Fibroblast of skin of right biceps (primary cell): ENCODE measurements at places on chromosomes 16 and 17.
A peak's percentile ranks its signal among the peaks of the same experiment; 100 is the strongest.

DNA sequence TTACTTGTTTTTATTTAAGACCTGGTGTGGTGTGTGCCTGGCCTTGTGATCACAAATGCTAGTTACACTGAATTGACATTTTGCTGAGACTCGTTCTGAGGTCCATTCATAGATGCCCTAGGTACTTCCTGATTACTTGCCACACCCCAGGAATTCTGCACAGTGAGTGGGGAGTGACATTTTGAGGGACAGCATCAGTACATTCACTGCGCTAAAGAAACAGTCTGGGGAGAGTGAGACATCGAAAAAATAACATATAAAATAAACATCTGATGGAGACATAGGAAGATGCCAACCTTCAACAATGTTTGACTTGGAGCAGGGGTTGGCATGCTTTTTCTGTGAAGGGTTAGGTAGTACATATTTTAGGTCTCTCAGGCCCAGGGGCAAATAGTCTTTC, 30.4 kb downstream of the ABCC1 start:
- DNase-seq: no peak

GRCh38 chr17:82056729-82057621, 5.3 kb downstream of the GPS1 start:
- no peak for DNase-seq

GRCh38 chr17:31472137-31472536, 80.7 kb downstream of the RAB11FIP4 start:
- DNase-seq: no peak

DNA sequence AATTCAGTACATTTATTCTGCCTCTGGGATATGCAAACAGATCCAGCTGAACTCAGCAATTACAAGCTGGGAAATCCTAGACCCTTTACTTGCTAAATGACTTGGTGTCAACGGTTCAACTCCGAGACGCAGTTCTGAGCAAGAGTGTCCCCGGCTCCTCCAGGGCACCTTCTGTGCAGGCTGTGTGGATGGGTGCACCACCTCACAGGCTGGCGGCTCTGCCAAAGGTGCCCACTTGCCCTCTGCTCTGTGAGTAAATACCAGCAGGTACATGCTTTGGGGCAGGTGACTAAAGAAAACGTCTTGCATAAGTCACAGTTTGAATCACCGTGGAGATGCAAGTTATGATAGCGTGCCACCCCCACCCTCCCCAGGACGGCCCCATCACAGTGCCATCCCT, 23.3 kb downstream of the MAP1LC3B start:
- no peak for DNase-seq

GRCh38 chr16:11136600-11136999, 119.4 kb downstream of the SOCS1 start:
- DNase-seq: peak; percentile 74

DNA sequence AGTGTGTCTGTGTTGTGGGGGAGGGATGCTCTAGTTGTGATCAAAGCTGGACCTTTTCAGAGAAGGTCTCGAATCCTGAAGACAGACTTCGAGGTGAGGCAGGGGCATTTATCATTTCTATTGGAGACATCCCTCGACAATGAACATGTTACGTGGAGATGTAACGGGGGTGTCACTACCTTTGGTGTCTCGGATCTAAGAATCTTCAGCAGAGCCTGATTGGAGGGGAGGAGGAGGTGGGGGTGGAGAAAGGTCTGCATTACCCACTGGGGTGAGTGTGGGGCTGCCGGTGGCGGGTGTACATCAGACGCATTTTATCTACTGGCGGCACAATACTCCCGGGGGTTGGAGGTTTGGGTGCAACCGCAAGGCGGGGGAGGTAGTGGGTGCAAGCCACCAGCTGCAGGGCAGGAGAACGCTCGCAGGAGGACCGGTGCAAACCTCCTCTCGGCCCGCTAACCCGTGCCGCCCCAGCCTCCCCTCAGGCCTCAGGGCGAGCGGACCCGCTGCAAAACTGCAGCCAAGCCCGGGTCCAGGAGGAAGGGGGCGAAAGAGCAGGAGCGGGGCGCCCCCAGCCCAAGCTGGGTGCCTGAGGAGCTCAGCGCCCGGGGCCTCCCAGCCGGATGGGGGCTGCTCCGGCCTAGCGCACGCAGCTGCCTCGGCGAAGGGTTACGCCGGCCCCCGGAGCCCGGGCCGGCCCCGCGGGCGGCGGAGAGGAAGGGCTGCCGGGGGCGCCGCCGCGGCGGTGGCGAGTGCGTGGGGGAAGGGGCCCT, 735 bp downstream of the ZNF652 start:
- peak; percentile 50 for DNase-seq

GRCh38 chr16:49828533-49829267, 27.2 kb downstream of the ZNF423 start:
- DNase-seq: no peak

DNA sequence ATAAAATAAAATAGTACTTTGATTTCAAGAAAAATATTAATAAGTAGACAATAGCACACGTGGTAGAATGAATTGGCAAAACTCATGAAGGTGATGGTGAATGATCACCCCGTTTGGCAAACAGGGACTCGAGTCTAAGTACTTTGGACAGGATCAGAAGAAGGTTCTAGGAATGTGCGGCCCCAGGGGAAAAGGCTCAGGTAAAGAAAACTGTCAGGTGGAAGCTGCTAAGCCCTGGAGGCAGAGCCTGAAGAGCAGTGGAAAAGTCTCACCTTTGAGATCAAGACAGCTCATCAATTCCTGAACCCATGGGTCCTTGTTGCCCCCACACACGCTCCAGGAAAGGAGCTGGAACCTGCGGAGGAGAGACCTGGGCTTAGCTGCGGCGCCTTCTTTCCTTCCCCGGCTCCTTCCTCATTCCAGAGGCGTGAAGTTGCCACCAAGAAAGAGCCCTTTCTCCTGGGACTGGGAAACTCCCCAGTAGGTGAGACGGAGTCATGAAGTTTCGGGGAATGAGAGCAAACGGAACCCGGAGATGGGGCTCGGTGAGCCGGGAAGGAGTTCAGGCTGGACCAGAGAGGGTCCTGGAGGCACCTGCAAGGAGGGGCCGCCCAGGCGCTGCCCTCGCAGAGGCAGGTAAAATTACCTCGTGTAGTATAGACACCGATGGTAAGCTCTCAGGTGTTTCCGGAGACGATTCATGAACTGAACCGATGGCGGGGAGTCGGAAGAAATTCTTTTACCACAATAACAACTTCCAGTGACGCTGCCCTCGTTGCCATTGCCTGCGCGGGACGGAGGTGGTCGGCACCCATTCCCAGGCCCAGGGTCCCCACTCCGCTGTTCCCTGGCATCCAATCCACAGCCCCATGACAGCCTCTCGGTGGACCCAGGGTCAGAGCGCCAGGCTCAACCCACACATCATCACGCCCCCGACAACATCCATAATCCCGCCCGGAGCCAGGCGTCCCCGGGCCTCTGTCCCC, 1.2 kb upstream of the ZMYND15 start:
- no peak for DNase-seq

GRCh38 chr17:83101805-83102480, 22.5 kb downstream of the METRNL start:
- no peak for DNase-seq

- no peak for DNase-seq
These were observed 3.5 kb downstream of the MARVELD3 start for GRCh38 chr16:71629278-71630016.
